ENCODE measurements at places on chromosomes 7 and 10.

DNA sequence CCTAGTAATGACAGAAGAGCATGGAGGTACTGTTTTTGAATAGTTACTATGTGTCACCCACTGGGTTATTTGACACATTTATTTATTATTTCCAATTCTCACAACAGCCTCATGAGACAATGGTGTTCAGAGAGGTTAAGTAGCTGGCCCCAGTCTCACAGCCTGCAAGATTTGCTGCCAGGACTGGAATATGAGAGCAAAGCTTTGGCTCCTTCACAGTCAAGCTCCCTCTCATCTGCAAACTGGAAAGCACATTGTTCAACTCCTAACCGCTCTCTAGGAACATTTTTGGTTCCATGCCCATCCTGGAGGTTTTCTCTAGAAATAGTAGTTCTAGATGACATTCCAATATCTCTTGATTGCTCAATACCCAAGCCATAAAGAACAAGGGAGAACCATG, 75.5 kb upstream of the CXCL12 start:
- DNase-seq: no peak

DNA sequence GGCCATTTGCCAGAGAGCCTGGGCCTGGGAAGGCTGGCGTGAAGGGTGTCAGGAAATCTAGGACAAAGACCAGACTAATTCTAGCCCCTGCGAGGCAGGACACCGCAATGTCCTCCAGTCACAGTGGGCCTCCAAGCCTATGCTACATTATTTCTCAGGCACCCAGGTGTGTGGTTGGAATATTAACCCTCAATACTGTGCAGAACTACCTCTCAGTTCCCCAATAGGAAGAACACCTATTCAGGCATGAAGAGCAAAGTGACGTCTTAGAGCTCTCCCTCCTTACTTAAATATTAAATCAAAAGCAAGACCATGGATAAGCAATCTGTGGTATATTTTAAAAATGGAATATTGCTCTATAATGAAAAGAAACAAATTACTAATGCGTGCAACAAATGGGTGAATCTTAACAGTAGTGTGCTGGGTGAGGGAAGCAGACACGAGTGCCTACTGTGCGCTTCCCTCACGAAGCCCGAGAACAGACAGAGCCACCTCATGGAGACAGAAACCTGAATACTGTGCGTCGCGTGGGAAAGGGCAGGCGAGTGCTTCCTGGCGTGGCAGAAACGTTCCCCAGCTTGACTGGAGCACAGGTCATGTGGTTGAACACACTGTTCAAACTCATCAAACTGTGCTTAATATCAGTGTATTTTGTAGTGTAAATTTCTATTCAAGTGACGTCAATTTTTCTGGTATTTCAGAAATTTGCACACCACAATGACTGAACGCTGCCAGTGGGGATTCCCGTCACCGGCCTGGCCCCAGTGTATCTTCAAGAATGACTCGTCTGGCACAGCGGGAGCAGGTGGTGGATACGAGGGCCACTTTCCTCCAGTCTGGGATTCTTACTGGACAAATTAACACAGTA, 15.5 kb upstream of the PTPRN2 start:
- DNase-seq: no peak

- DNase-seq: no peak
These were observed 554.3 kb downstream of the GRM8 start for GRCh38 chr7:126698446-126698845.

DNA sequence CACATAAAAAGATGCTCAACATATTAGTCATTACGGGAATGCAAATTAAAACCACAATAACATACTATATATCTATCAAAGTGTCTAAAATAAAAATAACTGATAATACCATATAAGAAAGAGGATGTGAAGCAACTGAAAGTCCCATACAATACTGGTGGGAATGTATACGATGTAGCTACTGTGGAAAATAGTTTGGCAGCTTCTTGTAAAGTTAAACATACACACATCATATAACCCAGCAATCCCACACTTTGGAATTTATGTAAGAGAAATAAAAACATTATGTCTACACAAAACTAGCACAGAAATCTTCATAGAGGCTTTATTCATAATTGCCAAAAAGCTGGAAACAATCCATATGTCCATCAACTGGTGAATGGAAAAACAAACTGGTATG, 10.5 kb upstream of the COMMD3 start:
- DNase-seq: no peak

GRCh38 chr10:34121781-34122622, 693.1 kb downstream of the PARD3 start:
- peak; percentile 43 for DNase-seq

GRCh38 chr7:156751319-156751718, 110.7 kb downstream of the RNF32 start:
- peak; percentile 88 for DNase-seq

DNA sequence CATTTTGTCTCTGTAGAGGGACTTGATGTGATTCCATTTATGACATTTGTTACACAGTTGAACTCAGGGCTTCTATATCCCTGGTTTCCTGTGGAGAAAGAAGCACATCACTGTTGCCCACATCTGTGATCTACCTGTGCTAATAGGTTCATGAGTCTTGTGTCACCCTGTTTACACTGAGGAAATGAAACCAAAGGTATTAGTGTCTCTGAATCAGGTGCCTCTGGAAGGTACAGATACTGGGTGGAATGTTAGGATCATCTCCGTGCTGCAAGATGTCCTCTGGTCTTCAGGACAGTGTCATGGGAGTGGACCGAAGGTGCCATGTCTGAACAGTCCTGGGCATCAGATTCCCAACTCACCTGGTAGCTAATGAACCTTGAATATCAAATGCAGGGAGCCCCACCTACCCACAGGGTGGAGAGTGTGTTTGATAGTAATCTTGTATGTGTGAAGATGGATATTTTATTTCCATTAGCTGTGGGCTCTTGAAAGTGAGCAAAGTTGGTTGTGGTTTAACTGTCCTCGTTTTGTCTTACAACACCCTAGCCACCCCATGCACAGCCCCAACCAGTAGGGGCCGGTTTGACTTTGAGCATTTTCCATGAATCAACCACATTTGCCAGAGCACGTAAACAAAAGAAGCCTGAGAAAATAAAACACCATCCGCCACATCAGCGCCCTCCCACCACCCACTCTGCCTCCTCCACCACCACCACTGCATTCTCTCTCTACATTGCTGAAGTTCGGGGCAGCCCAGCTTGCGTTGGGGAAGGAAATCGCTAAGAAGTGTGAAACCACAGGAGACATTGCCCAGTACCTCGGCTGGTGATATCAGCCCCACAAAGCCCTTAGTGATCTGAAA, 40.7 kb downstream of the TARP start:
- DNase-seq: no peak

GRCh38 chr10:2214805-2215204, 477.5 kb upstream of the ADARB2 start:
- DNase-seq: no peak

- no peak for DNase-seq
These were observed 13.4 kb downstream of the EBF3 start for GRCh38 chr10:129950676-129951075.

GRCh38 chr7:25515633-25516275, 287.5 kb upstream of the NPVF start:
- no peak for DNase-seq

DNA sequence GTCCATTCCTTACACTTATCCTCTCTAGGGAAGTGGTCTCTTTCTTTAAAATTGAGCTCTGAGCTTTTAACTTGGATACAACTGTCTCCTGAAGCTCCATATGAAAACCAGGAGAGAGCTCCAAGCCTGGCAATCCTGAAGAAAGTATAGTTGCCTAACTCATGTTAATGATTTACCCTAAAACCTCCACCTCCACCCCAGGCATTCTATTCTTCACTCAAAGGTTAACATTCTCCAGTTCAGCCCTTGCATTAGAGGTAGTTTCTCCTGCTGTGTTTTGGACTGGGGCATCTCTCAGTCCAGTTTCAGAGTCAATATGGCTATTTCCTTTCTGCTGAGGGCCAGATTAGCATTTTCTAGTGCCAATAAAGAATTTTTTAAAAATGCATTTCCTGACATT, 195.5 kb downstream of the SLC25A13 start:
- DNase-seq: no peak

DNA sequence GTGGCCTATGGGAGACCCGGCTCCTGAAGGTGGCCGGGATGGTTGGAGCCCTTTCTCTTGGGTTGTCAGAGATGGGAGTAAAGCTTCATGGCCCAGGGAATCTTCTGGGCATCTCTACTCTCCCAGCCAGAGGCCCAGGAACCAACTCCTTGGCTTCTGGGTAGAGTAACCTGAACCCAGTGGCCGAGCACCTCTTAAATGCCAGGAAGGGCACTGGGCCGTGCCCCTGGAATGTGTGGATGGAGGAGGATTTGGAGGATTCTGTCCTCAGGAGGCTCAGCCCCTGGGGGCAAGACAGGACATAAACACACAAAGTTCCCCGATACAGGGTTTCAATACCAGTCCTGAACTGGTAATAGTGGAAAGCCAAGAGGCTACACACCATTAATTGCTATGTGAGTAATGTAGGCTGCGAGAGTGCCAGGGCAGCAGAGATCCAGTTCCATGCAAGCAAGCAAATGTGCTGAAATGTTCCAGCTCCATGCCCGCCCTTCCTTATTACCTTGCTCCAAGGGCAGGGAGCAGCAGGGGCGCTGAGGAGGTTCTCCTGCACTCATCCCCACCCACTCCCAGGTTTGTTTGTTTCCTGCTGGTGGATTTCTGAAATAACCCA, 1.2 kb downstream of the PALD1 start:
- no peak for DNase-seq

GRCh38 chr7:109552017-109552416, 982.3 kb downstream of the DNAJB9 start:
- DNase-seq: no peak

DNA sequence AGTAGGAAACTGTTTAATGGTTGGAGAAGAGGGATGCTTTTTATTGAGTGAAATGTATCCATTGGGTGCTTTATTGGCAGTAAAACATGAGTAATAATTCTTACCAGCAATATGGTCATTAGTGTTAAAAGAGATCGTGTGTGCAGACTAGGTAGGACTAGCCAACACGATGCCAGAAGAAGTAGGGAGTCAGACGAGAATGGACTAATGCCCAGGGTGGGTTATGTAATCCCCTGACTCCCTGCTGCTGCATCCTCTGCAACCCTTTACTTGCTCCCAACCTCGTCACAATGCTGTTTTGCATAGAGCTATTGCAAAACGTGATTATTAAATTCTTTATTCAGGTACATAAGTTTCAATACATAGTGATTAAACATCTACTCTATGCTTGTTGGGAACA, 1213.7 kb downstream of the GATA3 start:
- DNase-seq: no peak

DNA sequence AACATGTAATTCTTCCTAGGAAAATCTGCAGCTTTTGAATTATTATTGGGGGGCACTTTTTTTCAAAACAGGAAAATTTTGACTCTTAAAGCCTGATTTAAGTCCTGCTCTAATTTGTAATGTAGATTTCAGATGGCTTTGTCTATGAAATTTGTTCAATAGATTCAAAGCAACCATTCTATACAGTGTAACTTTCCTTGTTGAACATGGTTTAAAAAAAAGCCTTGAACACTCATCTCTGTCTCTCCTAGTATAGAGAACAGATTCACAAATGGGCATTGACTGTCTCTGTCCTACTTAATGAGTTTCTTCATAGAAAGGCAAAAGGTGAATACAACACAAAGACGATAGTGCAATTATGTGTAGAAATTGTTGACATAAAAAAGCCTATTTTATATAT, 269.4 kb upstream of the ETV1 start:
- no peak for DNase-seq

- DNase-seq: no peak
These were observed 9.6 kb upstream of the EIF5AL1 start for GRCh38 chr10:79502561-79503309.

- no peak for DNase-seq
These were observed 29.4 kb upstream of the CCNJ start for GRCh38 chr10:96013956-96014355.

DNA sequence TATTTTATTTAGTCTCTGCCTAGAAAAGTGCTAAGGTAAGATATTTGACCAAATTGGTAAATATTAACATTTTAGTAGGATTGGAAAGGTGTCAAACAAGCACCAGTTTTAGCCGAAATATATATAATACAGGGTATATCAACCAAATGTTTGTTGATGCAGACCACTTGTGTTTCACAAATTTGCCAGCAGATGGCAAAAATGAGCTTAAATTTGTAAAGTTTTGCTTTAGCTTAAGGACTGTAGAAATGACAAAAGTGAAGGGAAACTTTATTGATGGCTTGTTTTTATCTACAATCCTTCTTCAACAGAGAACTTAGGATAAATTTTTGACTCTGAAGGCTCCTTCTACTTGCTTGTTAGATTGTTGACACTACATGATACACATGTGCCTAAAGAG, 4.8 kb upstream of the POLR1F start:
- peak; percentile 29 for DNase-seq

DNA sequence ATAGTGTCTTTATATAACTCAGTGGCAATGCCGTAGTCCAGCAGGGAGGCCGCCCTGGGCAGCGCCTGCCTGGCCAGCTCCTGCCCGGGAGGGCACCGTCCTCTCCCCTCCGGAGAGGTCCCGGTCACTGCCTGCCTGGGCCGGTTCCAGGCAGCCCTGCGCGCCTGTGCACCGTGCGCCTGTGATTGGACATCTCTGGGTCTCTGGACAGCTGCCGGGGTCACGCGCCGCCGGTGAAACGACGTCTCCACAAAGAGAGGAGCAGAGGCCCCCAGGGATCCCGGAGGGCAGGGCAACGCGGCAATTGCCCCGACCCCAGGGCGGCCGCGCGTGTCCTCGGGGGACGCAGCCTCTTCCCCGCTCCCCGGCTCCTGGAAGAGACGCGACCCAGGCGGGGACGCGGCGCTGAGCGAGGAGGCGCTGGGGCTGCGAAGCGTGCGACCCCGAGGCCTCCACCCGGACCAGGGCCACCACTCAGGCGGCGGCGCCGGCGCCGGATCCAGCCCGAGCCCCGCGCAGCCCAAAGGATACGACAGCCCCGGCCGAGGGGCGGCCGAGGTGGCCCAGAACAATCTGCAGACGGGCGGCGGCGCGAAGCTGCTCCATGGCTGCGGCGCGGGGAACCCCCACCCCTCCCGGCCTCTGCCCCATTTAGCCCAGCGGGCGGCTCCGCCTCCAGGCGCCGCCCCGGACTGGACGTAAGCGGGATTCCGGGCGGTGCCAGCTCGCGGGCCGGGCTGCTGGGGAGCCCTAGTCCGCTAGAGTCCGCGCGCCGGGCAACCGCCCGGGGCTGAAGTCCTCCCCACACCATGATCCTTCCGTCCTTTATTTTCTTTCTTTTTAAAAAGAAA, at the start of gene PHYH:
PHYH (minus strand) TSS at position 628 of the 851 bp plus-strand sequence; CDS start at position 606, 22 bp downstream.
- DNase-seq: peak; percentile 83

DNA sequence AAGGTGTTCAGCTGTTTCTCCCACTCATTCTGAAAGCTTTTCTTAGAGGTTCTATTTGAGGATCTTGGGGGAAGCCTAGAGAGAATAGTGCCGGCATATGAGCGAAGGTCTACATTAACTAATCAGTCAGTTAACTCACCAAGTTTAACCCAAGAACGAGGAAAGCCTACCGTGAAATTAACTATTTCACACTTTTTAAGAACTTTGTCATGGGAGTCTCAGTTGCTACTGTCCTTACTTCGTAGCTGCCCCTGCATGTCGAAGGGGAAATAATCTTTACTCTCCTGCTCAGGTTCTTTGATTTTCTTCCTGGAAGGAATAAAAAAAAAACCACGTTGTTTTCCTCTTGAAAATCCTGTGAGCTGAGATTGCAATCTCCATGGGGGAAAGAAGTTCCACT, 115.1 kb downstream of the FRMD4A start:
- no peak for DNase-seq

All from stromal cell of bone marrow (primary cell).